ENCODE measurements at places on chromosomes 3 and 15.

DNA sequence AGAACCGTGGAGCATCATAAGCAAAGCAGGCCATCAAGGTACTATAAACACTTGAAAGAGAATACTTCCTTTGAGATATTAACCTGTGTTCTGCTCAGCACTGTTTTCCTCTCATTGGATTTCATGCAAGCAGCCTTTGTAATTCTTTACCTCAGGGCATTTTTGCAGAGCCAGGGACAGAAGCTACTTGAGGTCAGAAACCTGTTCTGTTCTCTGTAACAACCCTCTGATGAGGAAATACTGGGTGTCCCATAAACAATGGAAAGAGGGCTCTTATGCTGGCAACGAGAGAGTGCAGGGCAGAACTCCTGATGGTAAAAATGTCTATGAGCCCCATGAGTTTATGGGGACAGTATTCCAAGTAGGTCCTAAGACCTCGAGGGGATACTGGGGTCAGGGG is 66.0 kb downstream of the DCLK3 start:
- no peak for DNase-seq

GRCh38 chr3:44825264-44825925 is 36.3 kb upstream of the TMEM42 start:
- no peak for DNase-seq

GRCh38 chr3:32399030-32399620 is 7.5 kb downstream of the CMTM7 start:
- DNase-seq: no peak

DNA sequence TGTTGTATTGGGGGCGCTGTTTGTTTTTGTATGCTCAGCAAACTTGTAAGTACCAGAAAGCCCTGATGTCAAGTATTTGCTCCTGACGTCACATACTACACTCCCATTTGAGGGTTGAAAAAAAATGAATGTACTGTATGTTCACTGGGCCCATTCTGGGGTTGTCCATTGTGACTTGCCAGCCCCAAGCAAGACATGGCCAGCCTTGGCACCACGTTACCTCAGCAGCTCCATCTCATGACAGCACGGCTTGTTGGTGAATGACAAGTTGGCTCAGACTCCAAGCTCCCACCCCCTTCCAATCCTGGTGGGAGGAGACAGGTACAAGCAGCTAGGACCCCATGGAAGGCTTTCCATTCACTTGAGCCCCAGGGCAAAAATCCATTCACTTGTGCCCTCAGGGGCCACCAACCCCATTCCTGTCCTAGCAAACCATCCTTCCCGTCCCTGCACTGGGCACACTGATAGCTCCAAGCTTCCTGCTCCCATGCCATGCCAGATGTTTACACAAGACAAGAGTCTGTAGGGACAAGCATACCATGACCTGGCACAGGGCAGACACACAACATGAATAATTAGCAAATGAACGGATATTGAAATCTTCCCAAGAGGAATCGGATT is 1.6 kb downstream of the PHGR1 start:
- no peak for DNase-seq

DNA sequence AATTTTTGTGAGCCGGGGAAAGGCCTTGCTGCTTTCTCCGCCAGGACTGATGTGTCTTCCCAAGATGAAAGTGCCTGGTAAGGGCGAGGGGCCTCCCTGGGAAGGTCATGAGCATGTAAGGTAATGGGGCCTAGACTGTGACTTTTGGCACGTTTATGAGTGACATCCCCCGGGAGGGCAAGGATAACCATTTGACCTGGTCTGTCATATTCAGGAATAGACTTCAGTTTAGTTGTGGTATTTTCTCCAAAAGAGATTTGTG is 631 bp upstream of the CNBP start:
- DNase-seq: peak; percentile 73

DNA sequence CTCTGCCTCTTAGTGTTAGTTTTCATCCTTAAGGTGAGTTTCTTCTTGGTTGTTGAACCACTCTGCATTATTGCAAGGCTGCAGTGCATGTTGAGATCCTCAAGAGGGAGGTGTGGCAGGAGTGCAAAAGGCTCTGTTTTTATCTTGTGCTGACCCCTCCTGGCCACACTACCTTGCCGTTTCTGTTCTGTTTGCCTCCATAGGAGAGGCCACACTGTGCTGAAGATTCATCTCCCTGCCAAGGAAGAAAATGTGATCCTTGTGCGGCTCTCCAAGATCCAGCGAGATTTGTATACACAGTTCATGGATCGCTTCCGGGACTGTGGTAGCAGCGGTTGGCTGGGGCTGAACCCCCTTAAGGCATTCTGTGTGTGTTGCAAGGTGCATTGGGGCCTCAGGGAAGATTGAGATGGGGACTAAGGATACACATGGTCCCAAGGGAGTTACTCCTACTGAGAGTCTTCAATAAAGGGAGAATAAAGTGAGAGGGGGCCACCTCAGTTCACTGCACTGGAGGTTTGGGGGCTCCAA is 33.0 kb upstream of the TEX264 start:
- no peak for DNase-seq

DNA sequence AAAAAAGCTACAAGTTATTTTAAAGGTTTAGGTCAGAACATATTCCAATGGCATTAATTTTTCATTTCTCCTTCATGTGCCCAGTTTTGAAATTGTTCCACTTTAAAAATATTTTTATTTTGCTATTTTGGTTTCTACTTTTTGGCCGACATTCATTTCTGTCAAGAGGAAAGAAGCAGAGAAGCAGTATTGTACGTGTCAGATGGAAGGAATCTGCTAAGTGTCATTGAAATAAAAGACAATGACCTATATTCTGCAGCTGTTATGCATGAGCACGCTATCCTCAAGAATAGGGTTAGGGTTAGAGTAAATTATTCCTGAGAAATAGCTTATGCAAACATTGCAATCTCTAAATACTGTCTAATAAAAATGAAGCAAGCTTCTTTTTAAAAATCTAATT is 941.7 kb downstream of the TUSC7 start:
- DNase-seq: no peak

DNA sequence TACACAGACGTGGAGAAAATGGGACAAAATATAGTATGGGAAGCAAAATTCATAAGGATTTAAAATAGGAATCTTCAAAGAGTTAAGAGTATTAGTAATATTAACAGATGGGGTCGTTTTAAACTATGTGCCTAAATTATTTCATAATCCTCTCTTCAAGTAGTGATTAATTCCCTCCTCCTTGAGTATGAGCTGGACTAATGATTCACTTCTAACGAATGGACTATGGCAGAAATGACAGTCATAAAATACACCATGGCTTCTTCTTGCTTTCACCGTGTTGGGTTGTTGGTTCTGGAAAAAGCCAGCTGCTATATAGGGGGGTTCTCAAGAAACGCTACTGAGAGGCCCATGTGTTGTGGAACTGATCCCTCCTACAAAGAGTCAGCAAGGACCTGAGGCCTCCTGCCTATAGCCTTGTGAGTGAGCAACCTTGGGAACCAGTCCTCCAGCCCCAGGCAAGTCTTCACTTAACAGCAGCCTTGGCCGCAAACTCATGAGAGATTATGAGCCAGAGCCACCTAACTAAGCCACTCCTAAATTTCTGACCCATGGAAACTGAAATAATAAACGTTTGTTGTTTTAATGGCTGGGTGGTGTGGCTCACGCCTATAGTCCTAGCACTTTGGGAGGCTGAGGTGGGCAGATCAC is 64.8 kb upstream of the ABHD2 start:
- DNase-seq: peak; percentile 39

GRCh38 chr15:70523192-70523591 is 240.2 kb downstream of the UACA start:
- no peak for DNase-seq

GRCh38 chr3:64157150-64158035 is 67.9 kb downstream of the PRICKLE2 start:
- no peak for DNase-seq

DNA sequence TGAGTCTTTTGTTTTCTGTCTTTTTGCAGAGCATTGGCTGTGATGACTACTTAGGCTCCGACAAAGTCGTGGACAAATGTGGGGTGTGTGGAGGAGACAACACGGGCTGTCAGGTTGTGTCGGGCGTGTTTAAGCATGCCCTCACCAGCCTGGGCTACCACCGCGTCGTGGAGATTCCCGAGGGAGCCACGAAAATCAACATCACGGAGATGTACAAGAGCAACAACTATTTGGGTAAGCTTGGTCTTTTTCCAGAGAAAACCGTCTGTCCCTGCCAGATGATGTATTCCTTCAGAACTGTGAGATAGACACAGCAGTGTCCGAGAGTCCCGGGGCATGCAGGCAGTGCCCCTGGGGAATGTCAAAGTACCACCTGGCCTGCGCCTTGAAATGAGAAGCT is 149.9 kb upstream of the NR2E3 start:
- no peak for DNase-seq

GRCh38 chr15:57866149-57866736 is 159.7 kb downstream of the POLR2M start:
- peak; percentile 77 for DNase-seq

GRCh38 chr3:62035402-62036057 is 337.8 kb downstream of the FEZF2 start:
- DNase-seq: no peak

DNA sequence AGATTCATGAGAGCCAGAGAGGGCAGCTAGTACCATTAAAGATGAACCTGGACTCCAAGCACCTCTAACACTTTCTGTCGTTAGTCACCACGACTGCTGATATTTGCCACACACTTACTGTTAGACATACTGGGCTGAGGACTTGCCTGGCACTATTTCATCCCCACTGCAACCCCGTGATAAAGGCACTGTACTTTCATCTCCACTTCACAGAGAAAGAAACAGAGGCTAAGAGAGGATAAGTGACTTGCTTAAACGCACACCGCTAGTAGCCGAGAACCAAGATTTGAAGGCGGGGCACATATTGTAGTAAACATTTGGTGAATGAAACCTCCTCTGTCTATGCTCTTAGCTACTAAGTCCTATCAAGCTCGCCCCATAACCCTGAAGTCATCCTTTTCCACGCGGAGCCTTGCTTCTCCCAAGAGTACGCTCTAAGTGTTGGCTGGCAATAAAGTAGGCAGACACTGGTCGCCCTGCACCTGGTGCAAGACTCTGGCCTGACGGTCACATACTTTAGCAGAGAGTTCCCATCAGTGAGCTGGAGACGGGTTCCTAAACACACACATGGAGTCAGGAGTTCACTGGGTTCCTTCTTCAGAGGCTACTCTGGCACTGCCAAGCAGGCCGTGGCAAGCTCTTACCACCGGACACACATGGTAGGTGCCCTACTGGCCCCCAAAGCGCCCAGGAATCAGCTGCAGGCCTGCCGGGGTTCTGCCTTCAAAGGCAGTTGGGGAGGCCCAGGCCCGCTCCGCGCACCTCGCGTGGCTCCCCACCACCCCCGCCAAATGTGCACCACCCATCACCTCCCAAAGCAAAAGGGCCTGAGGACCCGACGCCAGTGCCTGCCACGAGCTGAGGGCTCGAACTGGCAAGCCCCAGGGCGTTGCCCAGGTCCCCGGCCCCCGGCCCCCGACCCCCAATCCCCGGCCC is 951 bp downstream of the POMGNT2 start:
- peak; percentile 59 for DNase-seq

DNA sequence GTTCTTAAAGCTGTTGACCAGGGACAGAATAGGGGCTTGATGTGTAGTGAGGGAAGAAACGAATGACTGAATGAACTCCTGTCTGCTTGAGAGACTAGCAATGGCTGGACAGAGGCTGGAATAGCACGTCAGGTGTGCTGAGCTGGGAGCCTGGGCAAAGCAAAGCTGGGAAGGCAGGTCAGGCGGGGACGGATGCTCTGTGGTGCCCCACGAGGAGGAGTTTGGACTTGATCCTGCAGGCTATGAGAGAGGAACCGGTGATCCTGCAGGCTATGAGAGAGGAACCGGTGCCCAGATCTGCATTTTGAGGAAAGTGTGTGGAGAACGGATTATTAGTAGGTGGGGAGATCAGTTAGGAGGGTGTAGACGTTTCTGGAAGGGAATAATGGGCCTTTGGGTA is 31.3 kb upstream of the PSTPIP1 start:
- no peak for DNase-seq

GRCh38 chr3:42701371-42702065 is 1.1 kb downstream of the HHATL start:
- DNase-seq: peak; percentile 85

GRCh38 chr3:169241630-169241990 is 421.9 kb downstream of the MECOM start:
- DNase-seq: no peak

- DNase-seq: no peak
Measured at GRCh38 chr3:100089812-100090668, 24.3 kb downstream of the FILIP1L start.

DNA sequence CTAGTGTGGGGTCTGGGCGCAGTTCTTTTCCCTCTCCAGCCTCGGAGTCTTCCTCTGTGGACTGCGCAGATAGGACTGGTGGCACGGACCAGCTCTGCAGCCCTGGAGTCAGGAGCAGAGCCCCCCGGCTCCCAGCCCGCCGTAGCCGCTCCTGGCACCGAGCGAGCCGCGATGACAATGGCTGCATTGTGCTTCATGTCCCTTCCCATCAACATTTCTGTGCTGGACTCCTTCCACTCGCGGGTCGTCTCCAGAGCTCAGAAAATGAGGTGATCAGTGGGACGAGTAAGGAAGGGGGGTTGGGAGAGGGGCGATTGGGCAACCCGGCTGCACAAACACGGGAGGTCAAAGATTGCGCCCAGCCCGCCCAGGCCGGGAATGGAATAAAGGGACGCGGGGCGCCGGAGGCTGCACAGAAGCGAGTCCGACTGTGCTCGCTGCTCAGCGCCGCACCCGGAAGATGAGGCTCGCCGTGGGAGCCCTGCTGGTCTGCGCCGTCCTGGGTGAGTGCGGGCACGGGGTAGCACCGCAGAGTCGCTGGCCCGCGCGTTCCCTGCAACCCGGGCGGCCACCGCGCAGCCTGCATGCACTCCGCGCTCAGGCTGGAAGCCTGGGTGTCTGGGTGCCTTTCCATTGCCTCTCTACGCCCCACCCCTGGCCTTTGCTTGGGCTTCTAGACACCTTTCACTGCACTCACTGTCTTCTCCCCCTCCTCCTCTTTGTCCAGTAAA is at the start of gene TF:
Gene TF, plus strand, starts transcription at position 413 of the 731 bp plus-strand sequence. Its CDS starts 48 bp downstream, at position 461.
- DNase-seq: no peak

Data from activated CD8-positive, alpha-beta memory T cell treated with anti-CD3 and anti-CD28 coated beads, Interleukin-2, amount 50 U/mL, for 48 hours (primary cell).